OCI-LY7 (cell line): ENCODE measurements at places on chromosomes 7 and 10. TPM values are rescaled to one million over a fixed set of nuclear protein-coding genes. Genes with fewer than 3 reads are reported as not detected.

Gene PLEKHS1
- total RNA-seq: not detected in 2 replicates

Gene MBLAC1
- 3.7 and 4.5 TPM in 2 replicates for total RNA-seq

GRCh38 chr7:49714182-49714581 lies 59.3 kb upstream of the VWC2 start:
- no peak for DNase-seq

DNA sequence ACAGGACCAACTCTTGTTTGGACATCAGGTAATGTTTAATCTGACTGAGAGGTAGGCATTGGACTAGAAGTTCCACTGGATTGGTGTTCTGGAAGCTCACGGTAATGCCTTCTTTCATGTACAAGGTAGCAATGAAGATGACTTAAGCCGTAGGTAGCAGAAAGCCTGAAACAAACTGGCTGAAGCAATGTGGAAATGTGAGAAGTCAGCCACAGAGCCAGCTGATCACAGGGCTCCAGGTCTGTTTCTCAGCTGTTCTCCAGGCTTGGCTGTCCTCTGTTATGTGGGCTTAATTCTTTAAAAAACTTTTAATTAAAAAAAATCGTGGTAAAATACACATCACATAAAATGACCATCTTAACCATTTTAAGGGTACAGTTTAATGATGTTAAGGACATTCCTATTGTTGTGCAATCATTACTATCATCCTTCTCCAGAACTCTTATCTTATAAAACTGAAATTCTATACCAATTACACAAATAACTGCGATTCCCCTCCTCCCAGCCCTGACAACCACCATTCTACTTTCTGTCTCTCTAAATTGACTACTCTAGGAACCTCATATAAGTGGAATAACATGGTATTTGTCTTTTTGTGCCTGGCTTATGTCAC lies 101.4 kb upstream of the ZNF32 start:
- DNase-seq: no peak
